Type B pancreatic cell (in vitro differentiated cells): ENCODE measurements at places on chromosomes 12 and 14. TPM values are rescaled to one million over a fixed set of nuclear protein-coding genes. Genes with fewer than 3 reads are reported as not detected.

DNA sequence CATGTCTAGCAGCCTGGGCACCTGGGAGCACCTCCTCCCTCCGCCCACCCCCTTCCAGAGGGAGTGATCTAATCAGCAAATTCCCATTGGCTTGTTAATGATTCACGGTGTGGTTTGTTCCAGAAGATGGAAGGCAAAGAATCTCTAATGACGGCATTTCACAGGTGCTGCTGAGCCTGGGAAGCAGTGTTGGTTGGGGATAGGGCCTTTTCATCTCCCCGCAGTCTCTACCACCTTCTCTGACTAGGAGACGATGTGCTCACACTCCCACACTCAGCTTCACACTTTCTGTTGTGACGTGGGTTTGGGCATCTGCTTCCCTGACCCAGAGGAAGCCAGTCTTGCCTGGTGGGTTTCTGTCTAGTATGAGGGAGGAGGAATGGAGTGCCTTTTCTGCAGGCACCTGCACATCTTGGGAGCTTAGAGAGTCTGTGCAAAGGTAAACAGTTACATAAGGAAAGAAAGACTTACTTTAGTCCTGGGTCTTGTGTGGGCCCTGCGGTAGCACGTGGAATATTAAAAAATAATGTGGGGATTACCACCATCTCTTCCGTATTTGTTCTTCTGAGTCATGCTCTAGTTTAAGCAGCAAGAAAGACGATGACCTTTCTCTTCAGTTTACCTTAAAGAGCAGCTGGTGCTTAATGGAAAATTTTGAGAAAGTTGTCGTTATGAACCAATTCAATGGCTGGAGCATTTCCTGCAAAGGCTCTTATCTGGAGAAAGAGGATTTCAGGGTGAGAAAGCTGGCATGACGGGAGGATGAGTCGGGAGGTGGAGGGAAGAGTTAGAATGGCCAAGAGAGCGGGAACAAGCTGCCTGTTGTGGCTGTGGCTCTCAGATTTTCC lies 70.6 kb upstream of the ARHGAP5 start:
- H3K27ac ChIP-seq = peak overlapping the region; percentile 56
- peaks cover 42% of the 10 kb centered on the region for H3K4me1 ChIP-seq
- no peak overlapping the region for H3K4me3 ChIP-seq
- H3K36me3 ChIP-seq = no peaks in the 10 kb centered on the region

DNA sequence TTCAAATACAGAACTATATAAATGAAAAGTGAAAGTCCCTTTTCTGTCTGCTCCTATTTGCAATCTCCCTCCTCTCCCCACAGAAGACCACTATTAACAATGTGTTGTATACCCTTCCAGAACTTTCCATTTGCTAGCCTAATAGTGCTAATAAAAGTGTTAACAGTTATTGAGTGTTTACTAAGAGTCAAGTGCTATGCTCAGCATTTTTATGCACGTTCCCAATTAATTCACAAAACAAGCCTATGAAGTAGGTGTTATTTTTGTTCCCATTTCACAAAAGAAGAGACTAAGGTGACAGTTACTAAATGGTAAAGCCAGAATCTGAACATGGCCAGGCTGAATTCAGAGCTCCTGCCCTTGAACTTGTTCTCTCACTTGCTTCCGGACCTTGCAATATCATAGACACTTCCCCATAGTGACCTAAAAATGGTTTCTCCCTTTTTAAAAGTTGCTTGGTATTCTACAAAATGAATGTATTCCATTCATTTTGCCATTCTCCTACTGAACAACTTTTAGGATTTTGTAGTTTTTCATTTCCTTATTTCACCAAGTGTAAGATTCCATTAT lies 1.6 kb upstream of the PRKAB1 start:
- H3K4me3 ChIP-seq = no peak overlapping the region
- peaks cover 6% of the 10 kb centered on the region for H3K36me3 ChIP-seq
- H3K27me3 ChIP-seq = peaks cover 15% of the 10 kb centered on the region
- DNase-seq = no peak
- H3K27ac ChIP-seq = no peak overlapping the region
- peaks cover 24% of the 10 kb centered on the region for H3K4me1 ChIP-seq

GRCh38 chr12:118103601-118104382 lies at the start of gene VSIG10:
Gene VSIG10 (minus strand): TSS chr12:118104011. CDS start chr12:118103671, 340 bp downstream.
- peak within 1 kb of the TSS; percentile 97 for H3K4me3 ChIP-seq
- H3K27ac ChIP-seq = peak within 1 kb of the TSS; percentile 93
- H3K27me3 ChIP-seq = no peaks in the 10 kb centered on the region
- H3K36me3 ChIP-seq = no peaks in the 10 kb centered on the region
- peak; percentile 73 for DNase-seq

DNA sequence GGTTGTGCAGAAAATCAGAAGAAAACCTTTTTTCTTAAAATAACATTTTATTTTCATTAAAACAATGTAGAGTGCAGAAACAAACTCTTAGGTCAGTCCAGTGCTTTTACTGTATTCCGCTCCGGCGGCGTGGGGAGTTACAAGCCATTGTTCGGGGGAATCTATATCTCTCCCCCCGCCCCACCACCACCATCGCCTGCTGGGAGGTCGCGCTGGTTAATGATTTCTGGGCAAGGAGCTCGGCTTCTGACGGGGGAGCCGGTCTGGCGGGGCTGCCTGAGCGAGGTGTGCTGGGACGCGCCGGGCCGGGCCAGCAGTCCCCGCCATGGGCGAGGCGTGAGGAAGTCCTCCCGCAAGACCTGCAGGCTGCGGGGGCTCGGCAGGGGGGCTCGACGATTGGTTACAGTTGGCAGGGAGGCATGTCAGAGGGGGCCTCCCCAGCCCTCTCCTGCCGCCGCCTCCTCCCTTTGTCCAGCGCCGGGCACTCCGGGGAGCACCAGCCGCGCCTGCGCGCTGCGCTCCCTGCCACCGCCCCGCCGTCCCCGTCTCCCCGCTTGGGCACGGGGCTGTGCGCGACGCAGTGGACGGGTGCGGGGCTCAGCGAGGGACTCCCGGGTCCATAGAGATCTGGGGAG lies 1.0 kb upstream of the DUSP6 start:
- DNase-seq = peak; percentile 88
- peaks cover 6% of the 10 kb centered on the region for H3K27me3 ChIP-seq
- H3K36me3 ChIP-seq = peaks cover 14% of the 10 kb centered on the region
- H3K4me3 ChIP-seq = peak overlapping the region; percentile 95

DNA sequence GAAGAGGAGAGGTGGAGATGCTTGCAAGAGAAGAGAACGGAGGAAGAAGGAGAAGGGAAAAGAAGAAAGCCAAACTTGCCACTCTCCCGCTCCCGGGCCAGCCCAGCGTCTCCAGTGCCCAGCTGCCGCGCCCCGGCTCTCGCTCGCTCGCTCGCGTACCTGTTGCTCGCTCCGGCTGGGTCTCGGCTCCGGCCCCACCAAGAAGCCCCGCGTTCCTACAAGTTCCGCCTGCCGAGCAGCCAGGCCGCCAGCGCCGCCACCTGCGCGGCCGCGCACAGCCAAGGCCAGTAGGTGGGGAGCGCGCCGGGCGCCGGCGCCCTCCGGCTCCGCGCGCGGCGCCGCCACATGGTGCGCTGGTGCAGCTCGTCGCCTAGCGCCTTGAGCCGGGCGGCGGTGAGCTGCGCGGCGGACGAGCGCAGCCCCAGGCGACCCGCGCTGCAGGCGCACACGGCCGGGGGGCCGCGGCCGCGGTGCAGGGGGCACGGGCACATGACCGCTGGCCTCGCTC lies 370 bp downstream of the HRK start:
- H3K27me3 ChIP-seq = peaks cover 81% of the 10 kb centered on the region
- H3K27ac ChIP-seq = peak overlapping the region; percentile 73
- H3K4me1 ChIP-seq = peaks cover 29% of the 10 kb centered on the region
- DNase-seq = no peak
- H3K36me3 ChIP-seq = no peaks in the 10 kb centered on the region

- H3K4me3 ChIP-seq = no peak overlapping the region
- H3K36me3 ChIP-seq = no peaks in the 10 kb centered on the region
Measured at GRCh38 chr14:81561084-81561775, 27.6 kb upstream of the SEL1L start.

- peak within 1 kb of the TSS; percentile 94 for H3K27ac ChIP-seq
- peaks cover 23% of the 10 kb centered on the region for H3K4me1 ChIP-seq
- peaks cover 8% of the 10 kb centered on the region for H3K36me3 ChIP-seq
Measured at GRCh38 chr12:55965941-55966407, at the start of gene PMEL. Gene PMEL (minus strand): TSS chr12:55966042. CDS start chr12:55966011, 31 bp downstream.

The GLI1 gene
- total RNA-seq = 3.5 and 22.7 TPM in 2 replicates

The KRT3 gene
- 0.68 and 2.3 TPM in 2 replicates for total RNA-seq

The TROAP gene
- total RNA-seq = 21.7 and 66.3 TPM in 2 replicates
